ENCODE measurements at places on chromosomes 4 and X. TPM values are rescaled to one million over a fixed set of nuclear protein-coding genes. Genes with fewer than 3 reads are reported as not detected.

Gene CDX4
- not detected for polyA plus RNA-seq

DNA sequence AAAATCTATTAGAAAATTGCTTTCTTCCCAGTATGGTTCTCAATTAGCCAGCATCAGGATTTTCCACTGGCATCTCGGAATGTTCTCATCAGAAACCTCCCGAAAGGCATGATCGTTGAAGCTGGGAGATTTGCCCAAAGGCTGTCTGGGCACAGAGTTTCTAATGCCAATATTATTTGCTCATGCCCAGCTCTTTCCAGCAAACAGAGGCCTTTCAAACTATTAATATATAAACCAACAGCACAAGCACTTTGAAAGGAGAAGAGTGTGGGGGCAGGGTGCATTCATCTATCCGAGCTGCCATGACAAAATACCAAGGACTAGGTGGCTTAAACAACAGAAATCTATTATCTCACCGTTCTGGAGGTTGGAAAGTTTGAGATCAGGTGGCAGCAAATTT is 88.3 kb upstream of the MSX1 start:
- DNase-seq: no peak

GRCh38 chr4:11209826-11210225 is 218.9 kb downstream of the HS3ST1 start:
- DNase-seq: no peak

DNA sequence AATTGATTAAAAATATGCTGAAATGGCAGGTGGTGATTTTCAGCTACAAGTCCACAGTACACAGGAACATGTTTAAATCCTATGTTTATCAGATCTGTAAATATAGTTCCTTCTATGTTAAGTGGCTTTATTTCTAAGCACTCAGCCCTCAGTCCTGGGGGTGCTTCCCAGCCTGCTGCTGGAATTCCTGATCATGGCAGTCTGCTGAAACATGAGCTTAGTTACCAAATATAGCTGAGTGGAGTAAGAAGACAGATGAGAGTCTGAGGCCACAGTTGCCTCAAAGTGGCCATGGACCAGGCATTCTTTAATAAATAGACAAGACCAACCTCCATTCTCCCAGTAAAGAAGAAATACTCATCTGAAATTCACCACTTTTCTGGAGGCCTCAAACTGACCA is 17.1 kb upstream of the DDX60 start:
- no peak for DNase-seq

- no peak for DNase-seq
Measured at GRCh38 chr4:184511156-184511555, 36.8 kb upstream of the IRF2 start.

- DNase-seq: no peak
Measured at GRCh38 chrX:115029869-115030570, 12.6 kb upstream of the IL13RA2 start.

- no peak for DNase-seq
Measured at GRCh38 chr4:19366916-19367315, 884.8 kb upstream of the SLIT2 start.

- no peak for DNase-seq
Measured at GRCh38 chrX:115318139-115318538, 28.6 kb downstream of the LUZP4 start.

DNA sequence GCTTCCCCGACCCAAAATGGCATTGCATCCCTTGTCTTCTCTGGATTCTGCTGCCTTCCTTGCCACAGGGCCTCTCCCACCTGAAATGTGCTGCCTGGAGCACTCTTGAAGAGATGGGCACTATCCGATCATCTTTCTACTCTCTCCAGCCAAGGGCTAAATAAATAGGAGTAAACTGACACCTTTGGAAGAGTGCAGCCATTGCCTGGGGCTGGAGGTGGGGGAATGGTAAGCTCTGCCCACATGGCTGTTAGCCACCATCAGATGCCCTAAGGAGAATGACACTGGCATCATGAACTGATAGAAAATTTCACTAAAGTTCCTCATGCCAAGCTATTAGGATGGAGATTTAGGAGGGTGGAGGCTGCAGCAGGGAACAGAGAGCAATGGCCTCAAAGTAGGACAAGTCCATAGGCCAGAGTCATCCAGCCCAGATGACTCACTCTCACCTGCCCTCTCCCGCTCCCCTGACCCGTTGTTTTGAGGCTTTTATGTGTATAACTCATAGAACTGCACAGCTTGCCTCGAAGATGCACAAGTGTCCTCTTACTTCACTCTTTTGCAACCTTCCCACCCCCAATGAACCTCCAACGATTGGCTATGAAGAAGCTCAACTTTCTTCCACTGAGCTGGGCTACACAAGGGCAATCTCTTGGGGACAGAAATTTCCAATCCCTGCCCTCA is 822 bp upstream of the PFKFB1 start:
- no peak for DNase-seq
